CD8-positive, alpha-beta T cell (primary cell): ENCODE measurements at places on chromosomes 3 and 15. TPM values are rescaled to one million over a fixed set of nuclear protein-coding genes. Genes with fewer than 3 reads are reported as not detected.

The PHLDB2 gene
- 10.0 TPM for total RNA-seq

The GASK1A gene
- total RNA-seq, result not detected

The MIX23 gene
- total RNA-seq, result 18.2 TPM

The C3orf85 gene
- not detected for total RNA-seq

The EFHB gene
- total RNA-seq, result 0.44 TPM

The IFT122 gene
- 14.7 TPM for total RNA-seq

The COX17 gene
- 23.2 TPM for total RNA-seq

GRCh38 chr3:19598870-19599269 is 335.1 kb downstream of the EFHB start:
- no peak for DNase-seq

GRCh38 chr3:38541806-38542205 is 45.7 kb downstream of the EXOG start:
- no peak for DNase-seq

GRCh38 chr15:60865507-60865906 is 363.6 kb downstream of the RORA start:
- DNase-seq, result no peak

- DNase-seq, result no peak
Measured at GRCh38 chr15:46343196-46343935, 708.5 kb downstream of the SQOR start.

- DNase-seq, result no peak
Measured at GRCh38 chr3:23921052-23921511, 4.2 kb downstream of the RPL15 start.

DNA sequence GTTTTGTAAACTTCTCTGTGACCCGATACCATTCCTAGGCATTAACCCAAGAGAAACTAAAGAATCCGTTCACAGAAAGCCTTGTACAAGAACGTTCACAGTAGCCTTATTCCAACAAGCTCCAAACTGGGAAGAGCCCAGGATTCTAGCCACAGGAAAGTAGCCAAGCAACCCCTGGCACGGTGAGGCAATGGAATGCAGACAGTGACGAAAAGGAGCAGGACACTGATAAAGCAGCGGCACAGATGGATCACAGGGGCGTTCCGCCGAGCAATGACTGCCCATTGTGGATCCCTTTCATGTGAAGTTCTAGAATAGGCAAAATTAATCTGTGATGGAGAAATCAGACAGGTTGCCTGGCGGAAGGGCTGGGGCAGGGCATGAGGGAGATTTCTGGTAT is 198.7 kb upstream of the CHRNA7 start:
- DNase-seq, result no peak

- DNase-seq, result no peak
Measured at GRCh38 chr15:71409541-71409940, 294.3 kb downstream of the THSD4 start.

DNA sequence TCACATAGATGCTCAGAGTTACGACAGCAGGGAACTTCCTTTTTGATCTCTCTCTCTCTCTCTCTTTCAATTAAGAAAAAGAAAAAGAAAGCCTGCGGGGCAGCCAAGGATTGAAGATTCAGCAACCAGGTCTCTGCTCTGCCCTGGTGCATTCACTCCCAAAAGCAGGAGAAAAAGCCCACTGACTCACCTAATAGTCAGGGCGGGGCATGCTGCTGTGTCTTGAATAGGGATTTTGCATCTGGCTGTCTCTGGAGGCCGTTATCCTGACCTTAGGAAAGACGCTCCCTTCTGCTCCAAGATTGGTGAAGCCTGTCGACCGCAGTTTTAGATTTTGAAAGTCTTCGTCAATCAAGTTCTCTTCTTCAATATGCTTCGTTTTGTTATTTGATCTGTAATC is 20.8 kb upstream of the ITGB5 start:
- no peak for DNase-seq

DNA sequence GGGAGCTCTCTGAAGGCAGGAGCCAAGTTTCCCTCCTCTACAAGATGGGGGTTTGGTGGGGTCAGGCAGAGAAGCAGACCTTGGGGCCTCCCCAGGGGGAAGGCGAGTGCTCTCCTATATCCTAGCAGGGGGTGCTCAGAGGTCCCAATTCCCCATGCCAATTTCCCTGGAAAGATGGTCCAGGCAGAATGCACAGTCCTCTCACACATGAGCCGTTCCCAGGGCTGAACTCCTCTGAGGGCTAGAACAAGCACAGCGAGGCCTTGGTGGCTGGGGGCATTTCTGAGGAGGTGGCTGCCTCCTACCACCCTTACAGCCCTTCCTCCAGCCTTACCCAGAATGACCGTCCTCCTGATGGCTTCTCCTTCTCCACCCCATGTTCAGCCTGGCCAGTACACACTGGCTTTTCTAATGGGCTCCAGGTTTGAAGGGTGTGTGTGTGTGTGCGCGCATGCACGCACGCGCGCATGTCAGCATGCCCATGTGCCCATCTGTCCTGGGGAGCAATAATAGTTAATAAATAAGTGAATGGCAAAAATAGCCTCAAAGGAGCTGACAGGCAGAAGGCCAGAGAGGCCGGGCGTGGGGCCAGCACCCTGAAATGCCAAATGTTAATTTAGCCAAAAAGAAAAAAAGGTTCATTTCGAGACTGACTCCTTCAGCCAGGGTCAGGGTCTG is 24.4 kb downstream of the ADCY5 start:
- no peak for DNase-seq

DNA sequence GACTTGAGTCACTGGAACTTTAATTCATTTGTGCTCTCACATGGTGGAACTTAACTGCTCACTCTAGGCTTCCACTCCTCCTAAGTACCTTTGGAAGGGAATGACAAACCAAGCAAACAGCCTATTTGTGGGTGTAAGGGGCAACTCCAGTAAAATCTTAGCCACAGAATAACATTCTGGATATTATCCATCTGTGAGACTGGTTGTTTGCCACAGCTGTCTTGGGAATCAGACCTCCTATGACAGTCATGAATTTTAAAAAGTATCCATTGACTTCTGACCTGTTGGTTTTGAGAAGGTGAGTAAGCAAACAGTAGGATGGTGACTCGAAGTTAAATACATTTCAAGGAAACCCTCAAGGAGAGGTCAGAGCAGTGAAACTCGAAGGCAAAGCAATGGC is 147.3 kb upstream of the CDIN1 start:
- no peak for DNase-seq

- DNase-seq, result no peak
Measured at GRCh38 chr15:78212546-78213424, 21.6 kb downstream of the ACSBG1 start.

DNA sequence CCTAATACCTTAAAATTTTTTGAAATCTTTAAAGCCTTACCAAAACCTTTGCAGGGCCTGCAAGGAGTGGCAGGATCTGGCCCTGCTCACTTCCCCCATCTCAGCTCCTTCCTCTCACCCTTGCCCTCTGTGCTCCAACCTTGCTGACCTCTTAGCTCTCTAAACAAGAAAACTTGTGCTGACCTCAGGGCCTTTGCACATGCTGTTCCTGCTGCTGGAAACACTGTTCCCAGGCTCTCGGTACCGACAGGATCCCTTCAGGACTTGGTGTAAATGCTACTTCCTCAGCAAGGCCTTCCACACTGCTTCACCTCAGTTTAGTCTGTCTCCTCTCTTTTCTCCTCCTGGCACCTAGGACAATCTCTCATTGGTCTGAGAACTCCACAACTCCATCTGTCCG is 155.4 kb upstream of the IQSEC1 start:
- no peak for DNase-seq

DNA sequence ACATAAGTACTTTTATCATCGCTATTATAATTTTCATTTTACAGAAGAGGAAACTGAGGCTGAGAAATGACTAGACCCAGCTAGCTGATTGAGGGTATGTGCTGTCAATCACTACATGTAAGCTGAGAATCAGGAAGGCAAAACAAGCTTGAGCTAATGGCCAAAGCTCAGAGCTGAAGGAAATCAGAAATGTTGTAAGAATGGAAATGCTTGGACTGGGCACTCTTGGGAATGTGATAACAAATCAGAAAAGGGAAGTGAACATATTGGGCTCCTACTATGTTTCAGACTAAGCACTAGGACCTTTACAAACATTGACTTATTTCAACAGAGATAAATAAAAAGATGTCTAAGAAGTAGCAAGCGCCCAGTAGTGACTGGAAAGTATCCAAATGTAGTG is 33.8 kb upstream of the BOC start:
- DNase-seq, result no peak

DNA sequence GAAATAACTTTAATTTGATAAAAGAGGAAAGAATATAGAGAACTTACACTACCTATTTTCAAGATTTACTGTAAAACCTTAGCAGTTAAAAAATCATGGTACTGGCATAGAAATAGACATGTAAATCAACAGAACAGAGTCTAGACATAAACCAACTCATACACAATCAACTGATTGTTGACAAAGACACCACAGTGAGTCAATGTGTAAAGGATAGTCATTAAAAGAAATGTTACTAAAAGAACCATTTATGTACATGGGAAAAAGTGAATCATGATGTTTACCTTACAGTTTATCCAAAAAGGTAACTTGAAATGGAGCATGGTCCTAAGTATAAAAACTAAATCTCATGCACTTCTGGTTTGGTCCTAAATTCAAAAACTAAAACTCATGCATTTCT is 847.4 kb downstream of the IGSF11 start:
- DNase-seq, result no peak

DNA sequence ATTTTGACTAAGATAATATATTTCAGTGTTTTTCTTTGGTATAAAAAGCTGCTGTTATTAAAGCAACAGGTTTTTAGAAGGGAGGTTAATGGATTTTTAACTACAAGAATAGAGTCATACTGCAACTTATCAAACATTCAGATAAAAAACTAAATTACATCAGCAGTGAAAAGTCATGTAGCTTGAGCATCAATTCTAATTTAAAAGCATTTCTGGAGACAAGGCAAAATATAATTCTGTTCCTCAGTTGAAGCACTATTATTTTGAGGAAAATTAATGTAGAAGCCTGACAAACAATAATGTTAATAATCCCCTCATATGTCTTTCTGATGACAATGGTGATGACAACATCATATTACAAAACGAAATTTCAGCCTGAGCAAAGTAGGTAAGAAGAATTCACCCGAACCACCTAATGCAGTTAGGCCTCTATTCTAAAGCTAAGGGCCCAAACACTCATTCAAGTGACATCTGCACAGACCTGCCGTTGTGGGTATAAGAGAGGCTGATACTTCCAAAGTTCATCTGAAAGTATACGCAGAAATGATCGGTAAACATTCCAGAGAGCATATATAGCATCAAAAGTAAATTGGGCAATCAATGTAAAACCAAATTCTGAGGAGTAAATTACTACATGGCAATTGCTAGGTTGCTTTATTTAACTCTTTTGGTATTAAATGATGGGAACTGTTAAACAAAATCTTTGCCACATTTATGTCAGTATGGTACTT is 12.8 kb upstream of the ROBO2 start:
- no peak for DNase-seq

- DNase-seq, result no peak
Measured at GRCh38 chr15:101323793-101324523, 28.9 kb upstream of the SNRPA1 start.

- peak; percentile 36 for DNase-seq
Measured at GRCh38 chr15:33201491-33202231, 7.1 kb upstream of the FMN1 start.
